ENCODE measurements at places on chromosomes 7 and 10.

DNA sequence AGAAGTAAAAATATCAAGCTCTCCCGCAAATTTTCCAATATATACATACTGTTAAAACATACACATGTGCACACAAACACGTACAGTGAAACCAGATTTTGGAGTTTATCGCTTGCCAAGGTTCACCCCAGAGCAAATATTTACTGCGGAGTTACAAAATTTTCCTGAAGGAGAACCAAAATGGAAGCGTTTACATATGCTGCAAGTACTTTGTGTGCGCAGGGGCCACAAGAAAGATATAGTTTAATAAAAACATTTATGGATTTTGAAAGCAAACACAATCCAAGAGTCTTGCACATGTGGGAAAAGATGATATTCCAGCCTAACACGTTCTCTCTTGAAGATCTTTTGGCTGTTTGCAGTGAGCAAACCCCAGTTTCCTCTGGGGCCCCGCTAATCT is 301.3 kb upstream of the NFE2L3 start:
- DNase-seq: no peak

- no peak for DNase-seq
Observed at GRCh38 chr10:31757386-31757791, 171.2 kb downstream of the ARHGAP12 start.

DNA sequence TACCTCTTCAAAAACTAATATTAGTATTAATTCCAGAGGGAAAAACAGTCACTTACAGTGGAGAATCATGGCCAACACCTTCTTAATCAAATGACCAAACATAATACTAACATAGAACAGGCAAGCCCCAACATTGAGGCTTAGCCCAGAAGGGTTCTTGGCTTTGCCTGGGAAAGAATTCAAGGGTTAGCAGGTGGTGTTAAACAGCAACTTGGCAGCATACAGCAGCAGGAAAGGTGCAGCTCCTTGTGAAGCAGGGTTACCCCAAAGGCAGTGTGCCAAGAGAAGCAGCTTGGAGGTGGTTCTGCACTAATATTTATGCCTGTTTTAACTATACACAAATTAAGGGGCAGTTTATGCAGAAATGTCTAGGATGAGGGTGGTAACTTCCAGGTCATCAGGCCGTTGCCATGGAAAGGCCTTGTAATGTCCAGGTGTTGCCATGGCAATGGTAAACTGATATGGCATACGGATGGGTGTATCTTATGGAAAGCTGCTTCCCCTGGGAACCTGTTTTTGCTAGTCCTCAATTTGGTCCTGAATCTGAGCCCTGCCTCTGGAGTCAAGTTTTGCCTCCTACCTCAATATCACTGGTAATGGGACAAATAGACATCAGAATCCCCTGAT is 27.2 kb upstream of the BEND7 start:
- no peak for DNase-seq

DNA sequence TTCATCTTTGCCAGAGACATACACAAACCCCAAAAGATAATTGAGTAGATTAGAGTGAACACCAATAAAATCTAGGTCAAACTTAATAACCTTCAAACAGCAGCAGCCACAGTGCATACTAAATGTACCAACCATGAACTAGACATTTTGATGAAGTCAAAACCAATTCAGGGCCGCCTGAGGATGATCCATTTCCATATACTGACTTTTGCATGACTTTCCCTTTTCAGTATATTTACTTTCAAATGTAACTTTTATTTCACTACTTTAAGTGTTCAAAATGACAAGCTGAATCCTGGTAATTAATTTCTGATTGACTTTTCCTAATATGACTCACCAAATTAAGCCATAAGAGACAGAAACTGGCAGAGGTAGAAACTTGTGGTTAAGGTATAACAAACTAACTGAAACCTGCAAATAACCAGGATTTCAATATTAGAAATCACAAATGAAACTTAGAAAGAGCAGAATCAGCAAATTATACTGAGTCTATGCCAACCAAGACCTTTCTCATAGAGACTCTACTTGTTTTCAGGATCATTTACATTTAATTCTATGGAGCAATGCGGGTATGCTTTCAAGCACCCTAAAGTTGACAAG is 171.9 kb upstream of the LRRN3 start:
- no peak for DNase-seq

GRCh38 chr10:121974535-121975294 is at the start of gene NSMCE4A:
Gene NSMCE4A (minus strand): TSS chr10:121975217. CDS start chr10:121975165, 52 bp downstream.
- peak; percentile 46 for DNase-seq

GRCh38 chr7:45460379-45460778 is 113.8 kb upstream of the ADCY1 start:
- DNase-seq: no peak

DNA sequence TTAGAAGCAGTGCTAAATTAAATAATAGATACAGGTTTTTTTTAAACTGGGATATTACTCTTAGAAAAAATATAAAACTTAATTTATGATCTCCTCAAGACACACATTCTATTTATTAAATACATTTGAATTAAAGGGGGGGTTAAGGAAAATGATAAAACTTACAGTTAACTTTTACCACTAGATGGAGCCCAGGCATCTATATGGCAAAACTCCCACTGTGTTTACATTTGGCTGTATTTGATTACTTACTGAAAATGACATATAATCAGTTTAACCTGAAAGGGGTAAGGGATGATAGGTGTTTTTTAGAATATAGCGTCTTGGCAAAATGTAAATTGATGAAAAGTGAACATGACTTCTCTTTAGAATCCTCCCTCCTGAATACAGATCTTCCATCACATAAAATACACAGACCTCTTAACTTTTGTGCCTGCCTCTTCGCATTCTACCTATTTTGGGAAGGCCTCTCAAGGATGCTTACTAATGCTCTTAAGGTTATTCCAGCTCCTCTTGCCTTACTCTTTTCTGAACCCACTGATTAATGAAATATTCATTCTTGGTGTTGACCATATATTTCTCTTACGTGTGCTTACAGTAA is 235.7 kb downstream of the AGMO start:
- no peak for DNase-seq

GRCh38 chr7:80823057-80823456 is 95.8 kb downstream of the SEMA3C start:
- DNase-seq: no peak

DNA sequence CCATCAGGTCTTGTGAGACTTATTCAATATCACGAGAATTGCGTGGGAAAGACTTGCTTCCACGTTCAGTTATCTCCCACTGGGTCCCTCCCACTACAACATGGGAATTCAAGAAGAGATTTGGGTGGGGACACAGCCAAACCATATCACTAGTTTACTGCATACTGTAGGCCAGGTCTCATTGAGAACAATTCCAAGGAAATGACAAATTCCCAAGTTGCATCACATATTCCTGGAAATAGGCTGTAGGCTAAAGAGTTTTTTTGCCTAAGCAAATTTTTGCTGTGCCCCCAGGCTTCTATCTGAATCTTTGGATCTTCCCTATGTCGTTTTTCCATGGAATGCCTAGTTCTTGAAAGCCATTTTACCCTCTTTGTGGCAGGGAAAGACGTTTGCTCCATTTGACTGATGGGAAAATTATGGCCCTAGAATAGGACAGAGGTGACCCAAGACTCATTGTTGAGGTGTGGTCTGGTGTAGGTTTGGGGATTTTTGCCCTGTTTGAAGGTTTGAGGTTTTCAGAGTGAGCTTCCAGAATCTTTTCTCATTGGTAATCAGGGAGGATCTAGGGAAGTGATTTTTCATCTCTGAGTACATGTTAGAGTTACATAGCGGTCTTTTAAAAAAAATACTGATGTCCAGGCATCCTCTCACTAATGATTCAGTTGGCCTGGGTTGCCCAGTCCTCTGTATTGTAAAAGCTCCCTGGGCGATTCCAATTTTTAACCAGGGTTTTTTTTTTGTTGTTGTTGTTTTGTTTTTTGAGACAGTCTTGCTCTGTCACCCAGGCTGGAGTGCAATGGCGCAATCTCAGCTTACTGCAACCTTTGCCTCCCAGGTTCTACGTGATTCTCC is 44.4 kb downstream of the TACR2 start:
- DNase-seq: no peak

DNA sequence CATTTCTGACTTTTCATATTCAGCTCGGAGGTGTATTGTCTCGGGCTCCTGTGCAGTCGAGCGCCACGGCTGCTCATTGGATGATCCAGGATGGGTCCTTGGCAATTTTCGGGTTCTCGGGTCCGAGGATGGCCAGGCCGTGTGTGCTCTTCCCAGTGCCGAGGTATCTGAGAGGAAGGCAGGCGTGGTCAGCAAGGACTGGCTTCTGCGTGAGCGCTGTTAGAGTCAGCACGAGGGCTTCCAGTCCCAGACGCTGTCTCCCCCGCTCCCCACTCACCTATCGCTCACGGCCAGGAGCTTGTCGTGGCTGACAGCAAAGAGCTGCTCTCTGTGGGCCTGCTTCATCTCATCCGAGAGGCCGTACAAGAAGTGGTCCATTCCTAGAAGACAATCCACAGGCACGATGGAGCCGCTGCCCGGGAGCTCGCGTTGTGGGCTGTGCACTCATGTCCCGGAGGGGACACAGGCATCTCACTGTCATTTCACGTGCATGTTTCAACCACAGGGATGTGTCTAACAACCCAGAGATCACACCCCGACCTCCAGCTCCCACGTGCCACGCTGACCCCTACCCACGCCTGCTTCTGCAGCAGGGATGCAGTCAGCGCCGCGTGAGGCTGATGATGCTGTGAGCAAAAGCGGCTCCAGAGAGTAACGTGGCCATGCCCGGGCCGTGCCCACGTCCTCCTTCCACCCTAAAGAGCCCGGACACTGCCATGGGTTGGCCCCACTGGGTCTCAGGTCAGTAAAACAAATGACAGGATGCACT is 34.4 kb downstream of the PITRM1 start:
- DNase-seq: no peak

GRCh38 chr10:69214666-69215131 is 5.4 kb upstream of the HKDC1 start:
- no peak for DNase-seq

- no peak for DNase-seq
Observed at GRCh38 chr10:67836488-67836887, 1.5 kb downstream of the DNAJC12 start.

- no peak for DNase-seq
Observed at GRCh38 chr7:51606601-51607154, 290.1 kb upstream of the COBL start.

GRCh38 chr7:105131890-105132289 is 117.9 kb downstream of the KMT2E start:
- DNase-seq: no peak

- DNase-seq: no peak
Observed at GRCh38 chr10:120825878-120826769, 25.0 kb upstream of the WDR11 start.

DNA sequence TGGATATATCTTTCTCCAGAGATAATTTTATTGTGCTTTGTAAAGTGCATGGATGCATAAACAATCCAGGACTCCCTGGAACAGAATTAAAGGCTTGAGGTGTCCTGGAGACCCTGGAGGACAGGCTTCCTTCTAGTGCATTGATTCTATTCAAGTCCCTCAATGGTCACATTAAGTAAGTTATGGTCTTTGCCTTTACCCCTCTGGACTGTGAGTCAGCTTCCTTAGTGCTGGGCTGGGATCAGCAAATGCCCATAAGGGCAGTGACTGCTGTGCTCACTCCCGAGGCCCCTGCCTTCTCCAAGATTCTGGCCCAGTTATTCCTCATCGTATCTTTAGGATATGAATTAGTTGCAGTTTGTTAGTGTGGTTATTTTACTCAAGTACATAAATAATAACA is 178.7 kb upstream of the PRSS58 start:
- DNase-seq: no peak

- DNase-seq: no peak
Observed at GRCh38 chr10:77320971-77321471, 316.6 kb downstream of the KCNMA1 start.

DNA sequence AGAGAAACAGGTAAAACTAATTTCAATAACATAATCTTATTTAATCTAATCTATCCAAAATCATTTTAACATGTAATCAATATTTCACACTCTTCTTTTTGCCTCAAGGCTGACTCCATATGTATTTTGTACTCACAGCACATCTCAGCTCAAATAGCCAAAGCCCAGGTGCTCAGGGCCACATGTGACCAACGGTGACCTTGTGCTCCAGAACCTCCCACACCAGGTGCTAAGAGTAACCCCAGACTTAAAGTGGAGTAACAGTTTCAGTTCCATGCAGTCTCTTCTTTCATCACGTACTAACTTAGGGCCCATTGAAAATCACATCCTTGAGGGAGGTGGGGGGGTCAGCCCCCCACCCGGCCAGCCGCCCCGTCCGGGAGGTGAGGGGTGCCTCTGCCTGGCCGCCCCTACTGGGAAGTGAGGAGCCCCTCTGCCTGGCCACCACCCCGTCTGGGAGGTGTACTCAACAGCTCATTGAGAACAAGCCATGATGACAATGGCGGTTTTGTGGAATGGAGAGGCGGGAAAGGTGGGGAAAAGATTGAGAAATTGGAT is 47.3 kb downstream of the NCAPG2 start:
- no peak for DNase-seq

GRCh38 chr7:156927571-156928405 is 21.7 kb upstream of the NOM1 start:
- DNase-seq: no peak

GRCh38 chr10:77421591-77421990 is 216.0 kb downstream of the KCNMA1 start:
- no peak for DNase-seq

GRCh38 chr10:52409928-52410327 is 95.8 kb downstream of the DKK1 start:
- DNase-seq: no peak

- DNase-seq: no peak
Observed at GRCh38 chr7:55552320-55553023, 19.8 kb downstream of the VOPP1 start.

DNA sequence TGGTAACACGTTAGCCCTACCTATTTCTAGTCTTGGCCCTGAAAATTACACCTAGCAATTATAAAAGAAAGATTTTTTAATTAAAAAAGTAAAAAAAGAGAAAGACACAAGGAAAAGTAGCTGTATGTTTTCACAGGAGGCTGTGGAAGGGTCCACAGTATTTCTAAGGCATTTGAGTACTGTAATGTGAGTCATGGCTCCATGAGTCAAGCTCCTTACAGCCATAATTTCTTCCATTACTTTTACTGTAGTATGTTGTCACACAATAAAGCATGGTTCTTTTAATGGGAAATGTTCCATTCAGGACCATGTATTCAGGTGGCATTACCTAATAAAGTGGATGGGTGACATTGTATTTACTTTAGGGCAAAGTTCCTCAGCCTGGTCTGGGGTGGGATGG is 113.4 kb downstream of the GPR37 start:
- DNase-seq: no peak

DNA sequence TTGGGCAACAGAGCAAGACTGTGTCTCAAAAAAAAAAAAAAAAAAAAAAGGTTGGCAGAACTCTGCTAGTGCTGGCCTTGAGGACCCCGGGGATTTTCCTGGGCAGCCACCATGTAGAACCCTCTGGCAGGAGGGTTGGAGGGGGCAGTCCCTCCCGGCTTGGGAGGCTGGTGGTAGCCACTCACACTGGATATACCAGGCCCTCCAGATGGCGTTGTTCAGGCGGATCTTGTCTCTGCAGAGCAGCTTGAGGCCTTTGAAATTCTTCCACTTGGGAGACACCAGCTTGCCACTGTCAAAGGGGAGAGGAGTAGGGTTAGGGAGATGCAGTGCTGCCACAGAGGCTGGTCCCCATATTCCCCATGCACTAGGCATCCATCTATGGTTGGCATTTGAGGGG is 8.4 kb downstream of the MLXIPL start:
- DNase-seq: no peak
